ENCODE measurements at places on chromosomes 7 and 10.

DNA sequence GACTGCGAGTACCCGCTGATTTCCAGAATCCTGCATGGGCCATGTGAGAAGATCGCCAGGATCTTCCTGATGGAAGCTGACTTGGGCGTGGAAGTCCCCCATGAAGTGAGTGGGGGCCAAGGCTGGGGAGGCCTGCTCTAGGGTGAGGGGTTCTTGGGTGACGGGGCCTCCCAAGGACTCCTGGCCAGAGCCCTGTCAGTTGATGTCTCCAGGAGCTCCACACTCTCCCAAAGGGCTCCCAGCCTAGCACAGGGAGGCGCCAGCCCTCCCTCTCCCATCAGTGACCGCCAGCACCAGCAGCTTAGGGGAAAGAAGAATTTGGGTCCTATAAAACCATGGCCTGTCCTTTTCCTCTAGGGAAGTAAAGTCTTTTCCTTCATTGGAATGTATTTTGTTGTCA, 9.8 kb upstream of the ZNF22 start:
- DNase-seq: peak; percentile 14

DNA sequence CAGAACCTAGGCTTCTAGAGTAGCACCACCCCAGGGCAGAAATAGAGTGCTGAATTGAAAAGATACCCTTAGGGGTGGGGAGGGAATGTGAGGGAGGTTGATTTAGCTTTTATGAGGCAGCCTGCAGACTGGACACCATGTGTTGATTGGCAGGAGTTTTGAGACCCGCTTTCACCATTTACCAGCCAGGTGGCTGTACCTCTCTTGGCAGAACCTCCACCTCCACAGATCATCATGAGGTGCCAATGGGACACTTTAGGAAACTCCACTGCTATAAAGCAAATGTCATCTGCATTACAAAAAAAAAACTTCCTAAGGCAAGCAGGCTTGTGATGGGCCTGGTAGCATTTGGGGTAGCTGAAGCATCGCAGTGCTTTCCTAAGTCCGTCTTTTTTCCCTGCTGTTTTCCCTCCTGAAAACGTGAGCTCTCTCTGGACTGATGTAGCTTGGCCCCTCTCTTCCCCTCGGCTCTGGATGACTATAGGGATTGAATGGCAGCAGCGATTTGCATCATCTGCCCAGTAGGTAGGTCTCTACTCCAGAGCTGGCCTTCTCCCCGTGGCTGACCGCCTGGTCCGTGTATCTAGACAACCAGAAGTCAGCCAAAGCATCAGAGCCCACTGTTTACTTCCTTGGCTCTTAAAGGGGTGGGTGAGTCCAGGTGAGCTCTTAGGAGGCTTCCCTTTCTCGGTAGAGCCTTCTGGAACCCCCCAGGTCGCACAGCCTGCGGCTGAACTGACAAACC, 1.3 kb downstream of the PCBD1 start:
- DNase-seq: no peak

GRCh38 chr7:106883456-106884026, 18.5 kb downstream of the PIK3CG start:
- no peak for DNase-seq

DNA sequence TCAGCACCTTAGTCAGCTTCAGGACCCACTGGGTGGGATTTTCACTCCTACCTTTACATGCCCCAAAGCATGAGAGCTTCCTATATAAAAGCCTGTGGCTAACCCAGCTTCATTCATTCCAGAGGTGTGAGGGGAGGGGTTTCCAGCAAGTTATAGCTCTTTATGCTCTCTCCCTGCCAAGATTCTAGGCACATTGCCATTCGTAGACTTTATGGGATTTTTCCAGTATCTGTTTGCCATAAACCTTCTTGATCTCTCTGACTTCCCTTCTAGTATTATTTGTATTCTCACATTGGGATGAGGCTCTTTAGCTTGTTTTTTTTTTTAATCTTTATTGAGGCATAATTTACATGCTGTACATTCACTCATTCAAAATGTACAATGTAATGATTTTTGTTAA, 67.5 kb downstream of the POU6F2 start:
- no peak for DNase-seq

GRCh38 chr7:27185013-27185853, at the start of gene HOXA11:
Gene HOXA11 (minus strand): TSS chr7:27185232. CDS start chr7:27185144, 88 bp downstream.
- peak; percentile 91 for DNase-seq

GRCh38 chr7:21191321-21192073, 236.4 kb upstream of the SP4 start:
- peak; percentile 20 for DNase-seq

DNA sequence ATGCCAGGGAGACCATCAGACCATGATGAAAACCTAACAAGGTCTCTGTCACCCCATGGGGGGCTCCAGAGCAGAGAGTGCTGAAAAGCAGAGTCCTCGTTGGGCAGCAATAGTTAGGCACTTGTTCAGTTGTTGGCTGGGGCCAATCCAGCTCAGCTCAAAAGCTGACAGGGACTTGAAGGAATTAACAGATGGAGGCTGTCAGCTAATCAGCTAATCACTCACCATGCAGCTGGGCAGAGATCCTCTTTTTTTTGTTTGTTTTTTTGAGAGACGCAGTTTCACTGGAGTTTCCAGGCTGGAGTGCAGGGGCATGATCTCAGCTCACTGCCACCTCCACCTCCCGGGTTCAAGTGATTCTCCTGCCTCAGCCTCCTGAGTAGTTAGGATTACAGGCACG, 18.1 kb downstream of the CEP55 start:
- no peak for DNase-seq

GRCh38 chr10:114917459-114917858, 20.5 kb upstream of the TRUB1 start:
- DNase-seq: no peak

DNA sequence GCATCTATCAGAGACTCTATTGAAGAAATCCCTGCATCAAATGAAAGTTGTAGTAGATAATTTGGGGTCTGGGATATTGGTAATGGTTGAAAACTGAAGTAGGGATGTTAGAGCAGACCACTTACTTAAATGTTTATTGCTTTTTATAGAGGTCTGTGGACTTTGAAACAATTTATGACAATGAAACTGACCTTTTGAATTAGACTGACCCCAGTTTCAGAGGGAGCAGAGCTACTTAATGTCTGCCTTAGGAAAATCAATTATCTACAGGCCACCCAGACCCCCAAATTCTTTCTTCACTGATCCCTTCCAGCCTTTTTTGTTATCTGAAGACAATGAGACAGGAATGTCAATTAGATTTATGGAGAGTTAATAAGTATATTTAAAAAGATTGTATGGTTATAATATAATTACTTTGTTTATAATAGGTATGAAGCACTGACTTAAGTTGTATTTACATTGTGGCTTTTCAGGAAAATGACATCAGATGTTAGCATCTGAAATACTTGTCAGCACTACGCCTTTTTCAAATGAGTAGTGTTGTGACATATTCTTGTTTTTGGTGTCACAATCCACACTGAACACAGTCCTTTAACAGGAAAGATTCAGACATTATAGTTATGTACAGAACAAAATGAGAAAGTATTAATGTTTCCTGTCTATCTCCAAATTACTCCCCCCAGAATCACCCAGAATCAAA, 13.9 kb downstream of the MGAM2 start:
- no peak for DNase-seq

DNA sequence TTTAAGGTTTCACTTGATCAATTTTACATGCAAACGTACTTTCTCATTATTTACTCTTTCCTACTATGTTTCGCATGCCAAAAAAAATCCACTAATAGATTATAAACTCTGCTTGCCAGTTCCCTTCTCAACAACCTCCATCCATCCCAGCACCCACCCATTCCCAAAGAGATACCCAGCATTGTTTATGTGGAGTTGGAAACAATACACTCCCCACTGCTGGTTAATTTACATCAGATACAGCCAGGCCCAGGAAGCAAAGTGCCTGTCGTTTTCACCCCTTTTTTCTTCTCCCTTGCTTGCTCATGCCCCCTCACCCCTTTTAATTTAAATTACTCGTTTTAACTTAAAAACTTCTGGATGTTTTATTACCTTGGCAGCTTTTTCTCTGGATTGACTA, 59.9 kb downstream of the HIBADH start:
- no peak for DNase-seq

DNA sequence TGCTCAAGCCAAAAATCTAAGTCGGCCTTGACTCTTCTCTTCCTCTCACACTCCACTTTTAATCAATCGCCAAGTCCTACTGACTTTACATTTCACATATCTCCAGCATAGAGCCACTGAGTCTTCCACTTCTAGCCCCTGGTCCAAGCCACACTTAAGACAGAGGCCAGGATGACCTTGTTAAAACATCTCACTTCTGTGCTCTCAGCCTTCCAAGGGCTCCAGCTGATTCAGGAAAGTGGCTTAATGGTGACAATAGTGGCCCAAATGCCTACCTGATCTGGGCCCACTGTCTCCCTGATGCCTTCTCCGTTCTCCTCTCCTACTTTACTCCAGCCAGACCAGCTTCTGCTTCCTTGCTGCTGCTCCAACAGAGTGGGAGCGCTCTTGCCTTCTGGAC, 4.4 kb downstream of the TBATA start:
- no peak for DNase-seq

GRCh38 chr7:2404714-2405119, 1.3 kb downstream of the CHST12 start:
- no peak for DNase-seq

GRCh38 chr7:21544715-21545114, 1.9 kb downstream of the DNAH11 start:
- DNase-seq: no peak

DNA sequence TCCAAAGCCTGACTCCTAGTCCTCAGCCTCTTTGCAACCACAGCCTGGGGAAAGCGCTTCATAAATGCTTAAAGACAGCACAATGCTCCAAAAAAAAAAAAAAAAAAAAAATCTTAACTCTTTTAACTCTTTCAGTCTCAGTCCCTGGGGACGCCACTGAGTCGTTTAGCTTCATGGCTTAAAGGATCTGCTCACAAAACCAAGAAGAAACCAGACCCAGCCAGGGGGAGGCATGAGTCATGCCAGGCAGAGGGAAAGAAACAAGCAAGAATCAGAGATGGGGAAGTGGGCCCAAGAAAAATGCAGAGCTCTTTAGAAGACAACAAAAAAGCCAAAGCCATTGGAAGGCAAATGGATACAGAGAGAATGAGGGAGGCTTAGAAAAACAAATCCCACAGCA, 32.5 kb upstream of the DOCK1 start:
- no peak for DNase-seq

GRCh38 chr7:98678215-98678614, 61.1 kb downstream of the NPTX2 start:
- no peak for DNase-seq

GRCh38 chr10:124573726-124574455, 112.3 kb downstream of the LHPP start:
- no peak for DNase-seq

DNA sequence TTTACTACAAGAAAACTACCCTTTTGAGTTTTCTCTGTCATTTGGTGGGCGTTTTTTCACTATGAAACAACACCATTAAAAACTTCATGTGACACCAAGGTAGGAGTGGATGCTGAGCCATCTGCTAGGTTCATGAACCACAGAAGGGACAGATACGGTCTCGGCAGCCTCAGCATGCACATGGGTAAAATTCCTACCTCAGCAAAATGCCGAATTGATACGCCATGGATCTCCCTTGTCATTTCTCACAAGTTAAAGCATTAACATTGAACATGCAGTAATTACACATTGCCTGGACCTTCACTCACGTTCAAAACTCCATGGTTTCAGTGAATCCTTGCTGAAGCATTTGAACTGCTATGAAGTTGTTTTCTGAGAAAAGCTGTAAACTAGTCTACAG, 121.5 kb upstream of the EGR2 start:
- no peak for DNase-seq

DNA sequence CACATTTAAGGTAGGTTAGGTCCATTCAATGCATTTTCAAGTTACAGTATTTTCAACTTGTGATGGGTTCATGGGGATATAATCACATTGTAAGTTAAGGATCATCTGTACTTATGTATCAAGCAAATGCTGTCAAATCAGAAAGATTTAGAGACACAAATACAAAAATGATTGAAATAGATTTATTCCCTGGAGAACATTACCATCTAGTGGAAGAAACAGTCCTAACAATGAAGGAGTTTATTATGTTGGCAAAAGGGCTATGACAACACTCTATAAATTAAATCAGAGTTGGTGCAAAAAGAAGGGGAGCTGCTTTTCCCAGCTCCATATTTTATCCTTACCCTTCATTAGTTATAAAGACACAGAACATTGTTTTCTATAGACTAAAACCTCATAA, 69.0 kb downstream of the PRSS58 start:
- no peak for DNase-seq

DNA sequence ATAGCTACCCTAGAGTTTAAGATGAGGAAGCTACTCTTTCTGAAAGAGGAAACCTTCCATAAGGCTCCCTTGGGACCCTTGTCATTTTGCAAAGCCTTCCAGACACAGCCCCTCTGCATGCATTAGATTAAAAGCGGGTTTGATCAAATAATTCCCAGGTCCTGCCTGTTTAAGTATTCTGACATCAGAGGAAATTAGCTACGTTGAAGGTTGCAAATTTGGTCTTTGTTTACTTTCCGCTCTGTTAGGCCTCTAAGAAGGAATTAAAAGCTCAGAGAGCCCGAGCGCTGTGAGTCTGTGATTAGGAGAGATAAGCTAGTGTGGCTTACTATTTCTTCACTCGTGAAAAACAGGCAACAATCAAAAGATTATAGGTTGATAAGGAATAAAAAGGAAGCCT, 1.4 kb upstream of the THSD7A start:
- DNase-seq: no peak

GRCh38 chr7:112405286-112405685, 45.0 kb upstream of the IFRD1 start:
- no peak for DNase-seq

- no peak for DNase-seq
These were observed 541 bp downstream of the ELMO1 start for GRCh38 chr7:37448011-37448635.

DNA sequence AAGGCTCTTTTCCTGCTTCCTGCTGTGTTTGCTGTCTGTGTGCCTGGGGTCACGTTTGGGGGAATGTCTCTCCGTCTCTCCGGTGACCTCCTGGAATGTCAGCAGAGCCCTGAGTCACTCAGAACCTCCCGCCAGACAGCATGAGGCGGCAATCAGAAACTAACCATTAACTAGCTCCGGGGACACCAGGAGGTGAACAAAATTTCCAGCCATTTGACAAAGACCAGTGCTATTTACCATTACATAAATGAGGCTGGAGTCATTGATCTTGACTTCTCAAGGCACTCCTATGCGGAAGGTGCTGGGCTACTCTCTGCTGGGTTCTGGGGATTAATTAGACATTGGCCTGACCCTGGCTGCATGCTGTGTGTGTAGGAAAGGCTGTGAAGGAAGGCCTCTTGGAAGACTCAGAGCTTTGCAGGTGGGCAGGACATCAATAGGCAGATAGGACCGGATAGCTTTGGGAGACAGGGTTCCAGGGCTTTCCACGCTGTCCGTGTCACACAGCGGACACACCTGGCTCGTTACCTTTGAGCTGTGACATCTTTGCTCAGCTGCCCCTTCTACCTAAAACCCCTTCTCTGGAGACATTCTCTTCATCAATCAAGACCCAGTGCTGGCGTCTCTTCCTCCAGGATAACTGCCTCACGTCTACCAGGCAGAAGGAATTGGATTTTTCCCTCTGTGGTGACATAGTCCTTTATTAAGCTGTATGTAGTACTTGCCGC, 77.0 kb downstream of the PFKFB3 start:
- no peak for DNase-seq

- DNase-seq: no peak
These were observed 368.2 kb downstream of the CCSER2 start for GRCh38 chr10:84696610-84697009.
